ENCODE measurements at places on chromosomes 1 and 21. TPM values are rescaled to one million over a fixed set of nuclear protein-coding genes. Genes with fewer than 3 reads are reported as not detected.

CRNN gene
- not detected for total RNA-seq

PLCH2 gene
- total RNA-seq: 61.4 TPM

DNA sequence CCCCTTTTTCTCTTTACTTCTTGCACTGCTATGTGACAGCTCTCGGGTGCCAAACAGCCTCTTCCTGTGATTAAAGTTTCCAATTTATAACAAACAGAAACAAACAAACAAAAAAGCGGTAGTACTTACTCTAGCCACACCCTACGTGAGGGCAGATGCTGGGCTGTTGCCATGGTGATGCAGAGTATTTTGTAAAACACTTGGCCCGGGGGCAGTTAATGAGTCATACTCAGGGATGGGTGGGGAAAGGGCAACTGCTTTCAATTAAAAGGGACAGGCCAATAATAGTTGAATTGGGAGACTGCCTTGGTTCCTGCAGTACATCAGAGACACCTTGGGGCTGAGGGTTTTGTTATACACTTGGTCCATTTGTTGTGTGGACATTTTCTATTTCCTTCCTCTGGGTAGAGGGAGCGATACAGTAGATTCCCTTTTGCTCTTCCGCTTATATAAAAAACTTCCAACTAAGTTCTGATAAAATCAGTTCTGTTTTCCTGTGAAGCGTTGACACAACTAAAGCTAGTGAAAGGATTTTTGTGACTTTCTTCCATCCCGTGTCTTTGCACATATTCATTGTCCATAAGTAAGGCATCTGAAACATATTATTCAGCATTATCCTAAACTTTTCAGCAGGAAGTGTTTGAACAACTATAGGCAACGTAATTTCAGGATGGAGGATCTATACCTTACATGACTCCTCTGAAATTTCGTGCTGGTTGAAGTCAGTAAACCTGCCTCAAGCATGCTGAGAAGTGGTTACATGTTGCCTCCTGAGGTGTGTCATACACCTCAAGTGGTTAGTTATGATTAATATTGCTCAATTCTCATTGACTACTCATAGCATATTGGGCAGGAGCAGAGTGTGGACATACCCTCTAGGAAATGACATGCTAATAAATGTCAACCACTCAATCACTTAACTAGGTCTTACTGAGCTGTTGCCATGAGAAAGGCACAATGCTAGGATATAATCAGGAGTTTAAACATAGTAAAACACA, 36.7 kb upstream of the THEM4 start:
- no peak overlapping the region for H3K27ac ChIP-seq
- no peak overlapping the region for H3K4me3 ChIP-seq
- H3K4me1 ChIP-seq: peaks cover 9% of the 10 kb centered on the region
- no peaks in the 10 kb centered on the region for H3K36me3 ChIP-seq

DNA sequence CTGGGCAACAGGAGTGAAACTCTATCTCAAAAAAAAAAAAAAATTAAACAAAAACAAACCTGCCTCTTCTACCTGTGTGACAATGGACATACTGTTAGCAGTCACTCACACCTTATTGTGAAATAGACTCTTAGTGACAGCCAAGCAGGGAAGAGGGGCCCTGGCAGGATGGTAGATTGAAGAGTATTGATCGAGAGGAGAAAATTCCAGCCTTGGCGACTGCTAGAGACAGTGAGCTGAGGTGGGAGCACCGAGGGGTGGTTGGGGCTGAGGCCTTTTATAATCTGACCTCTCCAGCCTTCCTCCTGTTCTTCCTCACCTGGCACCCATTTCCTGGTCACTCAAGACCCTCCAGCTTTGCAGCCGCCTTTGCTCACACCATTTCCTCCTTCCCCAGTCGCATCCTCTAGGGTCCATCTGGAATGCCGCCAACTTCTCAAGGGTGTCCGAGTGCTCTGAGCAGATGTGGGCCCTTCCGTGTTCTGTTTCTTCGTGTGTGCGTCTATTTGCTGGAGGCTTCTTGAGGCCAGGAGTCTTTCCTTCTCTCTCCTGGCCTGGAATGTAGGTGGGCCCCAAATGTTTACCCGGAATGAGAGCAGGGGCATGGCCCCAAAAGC, 196.9 kb upstream of the TMEM51 start:
- H3K36me3 ChIP-seq: no peaks in the 10 kb centered on the region
- no peak overlapping the region for H3K27ac ChIP-seq
- peaks cover 11% of the 10 kb centered on the region for H3K4me1 ChIP-seq
- no peak for DNase-seq
- no peaks in the 10 kb centered on the region for H3K27me3 ChIP-seq

DNA sequence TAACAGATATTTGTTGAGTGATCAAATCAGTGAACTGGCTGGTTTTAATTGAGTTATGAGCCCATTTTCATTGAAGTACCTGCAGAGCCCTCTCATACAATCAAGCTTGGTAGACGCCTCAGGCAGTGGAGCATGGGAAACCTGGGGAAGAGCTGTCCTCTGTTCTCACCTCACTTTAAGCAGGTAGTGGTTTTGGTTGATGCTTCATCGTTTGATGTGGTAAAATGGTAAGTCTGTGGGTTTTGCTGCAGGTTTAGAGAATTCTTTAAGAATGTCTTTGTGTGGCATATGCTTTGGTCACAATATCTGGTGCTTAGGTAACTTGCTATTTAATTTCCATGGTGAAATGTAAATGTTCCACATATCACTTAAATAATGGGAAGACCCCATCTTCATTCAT, 10.0 kb downstream of the LAMC1 start:
- H3K27ac ChIP-seq: no peak overlapping the region
- H3K36me3 ChIP-seq: no peaks in the 10 kb centered on the region
- no peak for DNase-seq
- H3K4me3 ChIP-seq: no peak overlapping the region
- H3K4me1 ChIP-seq: no peaks in the 10 kb centered on the region

DNA sequence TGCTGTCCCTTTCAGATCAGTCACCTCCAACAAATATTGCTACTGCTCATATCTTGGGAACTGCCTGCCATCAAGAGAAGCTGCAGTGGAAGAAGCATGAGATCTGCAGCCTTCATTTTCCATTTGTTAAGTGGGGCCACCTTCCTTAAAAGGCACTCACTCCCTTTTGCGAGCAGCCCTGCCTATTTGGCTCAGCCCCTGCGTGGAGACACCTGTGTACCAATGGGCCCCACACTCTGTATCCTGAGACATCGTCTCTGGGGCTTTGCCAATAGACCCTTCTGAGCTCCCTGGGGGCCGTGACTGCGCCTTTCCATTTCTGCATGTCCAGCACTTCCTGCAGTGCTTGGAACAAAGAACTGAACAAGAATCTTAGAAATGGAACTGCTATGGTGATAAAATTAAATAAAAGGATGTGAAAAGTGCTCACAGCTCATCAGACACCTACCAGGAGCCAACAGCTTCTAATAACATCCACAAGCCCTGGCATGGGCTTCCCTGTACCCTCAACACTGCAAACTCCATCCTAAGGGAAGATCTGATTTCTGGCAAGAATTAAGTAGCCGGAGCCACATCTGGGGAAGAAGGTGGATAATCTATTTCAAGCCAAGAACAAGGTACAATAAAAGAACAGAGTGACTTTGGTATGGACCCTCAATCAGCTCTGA, 36.7 kb downstream of the PARP1 start:
- no peak for DNase-seq
- no peaks in the 10 kb centered on the region for H3K27me3 ChIP-seq
- no peak overlapping the region for H3K27ac ChIP-seq
- no peak overlapping the region for H3K4me3 ChIP-seq

- no peak overlapping the region for H3K27ac ChIP-seq
- H3K36me3 ChIP-seq: no peaks in the 10 kb centered on the region
- peaks cover 21% of the 10 kb centered on the region for H3K4me1 ChIP-seq
- no peak for DNase-seq
- no peak overlapping the region for H3K4me3 ChIP-seq
Measured at GRCh38 chr1:1120096-1120495, 4.2 kb upstream of the C1orf159 start.

GRCh38 chr1:178389441-178389840, 107.3 kb downstream of the CLEC20A start:
- H3K4me1 ChIP-seq: peaks cover 38% of the 10 kb centered on the region
- no peaks in the 10 kb centered on the region for H3K36me3 ChIP-seq
- no peak for DNase-seq
- peaks cover 4% of the 10 kb centered on the region for H3K27me3 ChIP-seq
- H3K4me3 ChIP-seq: no peak overlapping the region

GRCh38 chr1:227234998-227235405, 83.3 kb downstream of the CDC42BPA start:
- H3K27ac ChIP-seq: no peak overlapping the region
- H3K36me3 ChIP-seq: no peaks in the 10 kb centered on the region
- H3K4me3 ChIP-seq: no peak overlapping the region
- peaks cover 6% of the 10 kb centered on the region for H3K4me1 ChIP-seq
- H3K27me3 ChIP-seq: no peaks in the 10 kb centered on the region

DNA sequence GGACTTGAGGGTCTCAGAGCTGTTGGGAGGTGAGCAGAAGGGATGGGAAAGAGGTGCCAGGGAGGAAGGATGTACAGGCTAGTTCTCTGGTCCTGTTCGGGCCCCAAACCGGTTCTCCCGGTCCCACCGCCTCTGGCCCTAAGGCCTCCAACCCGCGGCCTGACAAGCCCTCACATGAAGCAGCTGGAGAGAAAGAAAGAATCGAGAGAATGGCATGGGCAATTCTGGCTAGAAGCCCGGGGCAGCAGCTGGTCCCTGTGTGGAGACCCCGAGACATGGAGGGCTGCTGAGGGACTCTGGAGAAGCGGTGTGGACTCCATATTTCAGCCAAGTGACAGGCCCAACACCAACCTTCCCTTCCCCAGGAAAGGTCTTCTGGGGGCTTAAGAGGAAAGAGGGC, 730 bp downstream of the CDC42SE1 start:
- H3K4me1 ChIP-seq: peaks cover 19% of the 10 kb centered on the region
- H3K27me3 ChIP-seq: peaks cover 36% of the 10 kb centered on the region
- peak overlapping the region; percentile 98 for H3K27ac ChIP-seq
- DNase-seq: peak; percentile 40

All from glutamatergic neuron (in vitro differentiated cells).